ENCODE measurements at places on chromosomes 2 and 18. TPM values are rescaled to one million over a fixed set of nuclear protein-coding genes. Genes with fewer than 3 reads are reported as not detected.

DNA sequence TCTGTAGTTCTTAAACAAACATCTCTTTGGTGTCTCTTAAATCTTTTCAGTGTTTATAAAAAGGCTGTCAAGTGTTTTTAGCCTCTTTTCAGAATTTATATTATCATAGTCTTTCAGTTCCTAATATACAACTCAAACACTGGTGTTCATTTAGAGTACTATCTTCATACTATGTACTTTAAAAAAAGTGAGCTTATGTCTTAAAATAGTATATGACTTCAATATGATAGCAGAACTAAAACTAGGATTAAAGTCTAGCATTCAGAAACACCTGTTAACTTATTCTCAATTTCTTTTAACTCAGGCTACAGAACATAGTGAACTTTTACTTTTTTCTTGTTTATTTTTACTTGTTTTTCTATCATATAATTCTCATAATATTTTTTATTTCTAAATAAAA is 14.7 kb upstream of the IKZF2 start:
- no peak for DNase-seq

DNA sequence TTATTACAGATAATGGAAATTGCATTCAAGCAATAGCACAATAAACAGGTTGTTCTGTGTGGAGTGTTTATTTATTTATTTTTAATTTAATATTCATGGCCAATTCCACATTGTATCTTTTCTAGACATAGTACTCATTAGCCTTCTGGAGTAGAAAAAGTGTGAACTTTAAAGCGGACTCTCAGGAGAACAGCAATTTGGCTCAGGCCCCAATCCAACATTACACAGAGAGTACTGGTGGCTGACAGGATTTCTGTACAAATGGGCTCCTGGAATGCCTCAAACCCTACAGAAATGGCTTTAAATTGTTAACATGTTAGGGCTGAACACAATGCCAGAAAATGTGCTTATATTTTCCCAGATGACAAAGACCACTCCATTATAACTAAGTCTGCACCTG is 533.9 kb upstream of the NXPH2 start:
- DNase-seq: no peak

- no peak for DNase-seq
These were observed 135.9 kb downstream of the RHBDD1 start for GRCh38 chr2:226971770-226972169.

The CD8B gene
- not detected for total RNA-seq

The ZNF407 gene
- 21.7 TPM for total RNA-seq

DNA sequence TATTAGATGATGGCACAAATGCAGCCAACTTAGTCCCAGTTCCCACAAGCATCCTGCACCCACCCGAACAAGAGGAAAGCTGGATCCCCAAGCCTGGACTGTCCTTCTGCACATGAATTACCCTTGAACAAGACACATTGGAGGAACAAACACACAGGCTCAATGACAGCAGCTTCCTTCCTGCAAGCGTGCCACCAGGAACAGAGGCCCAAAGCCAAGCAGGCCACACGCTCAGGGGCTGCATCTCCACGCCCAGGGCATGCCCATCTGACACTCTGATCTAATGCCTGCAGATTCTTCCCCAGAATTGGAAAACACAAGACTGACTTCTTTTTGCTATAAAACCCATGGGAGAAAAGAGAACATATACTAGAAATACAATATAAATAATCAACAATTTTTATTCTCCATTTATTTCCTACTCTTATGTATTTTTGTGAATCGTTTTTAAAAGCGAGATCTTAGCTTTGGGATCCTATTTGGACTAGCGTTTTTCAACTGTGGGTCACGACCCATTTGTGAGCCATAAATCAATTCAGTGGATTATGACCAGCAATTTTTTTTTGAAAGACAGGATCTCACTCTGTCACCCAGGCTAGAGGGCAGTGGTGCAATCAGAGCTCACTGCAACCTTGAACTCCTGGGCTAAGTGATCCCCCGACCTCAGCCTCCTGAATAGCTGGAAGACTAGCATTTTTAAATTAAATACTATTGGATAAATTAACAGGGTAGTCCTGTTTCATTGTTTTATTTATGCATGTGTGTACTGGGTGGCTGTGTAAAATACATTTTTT is 34.4 kb downstream of the PSTPIP2 start:
- no peak for DNase-seq

DNA sequence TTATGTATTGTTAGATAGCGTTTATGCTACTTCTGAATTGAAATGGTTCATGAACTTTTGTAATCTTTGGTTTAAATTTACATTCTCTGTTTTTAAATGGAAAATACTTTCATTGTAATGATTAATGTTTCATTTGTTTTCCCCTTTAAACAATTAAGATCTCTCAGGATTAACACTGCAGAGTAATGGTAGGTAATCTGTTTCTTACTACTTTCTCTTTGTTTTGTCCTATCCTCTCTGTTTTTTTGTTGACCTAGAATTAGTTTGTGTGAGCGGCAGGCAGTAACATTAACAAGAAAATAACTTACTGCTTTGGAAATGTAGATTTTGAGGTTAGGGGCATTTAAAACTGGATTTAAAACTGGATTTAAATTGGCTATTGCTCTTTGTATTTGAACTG is 19.1 kb downstream of the SMAD4 start:
- no peak for DNase-seq

- no peak for DNase-seq
These were observed 175.4 kb downstream of the ANTXR1 start for GRCh38 chr2:69188182-69188900.

The PSTPIP2 gene
- 6.4 TPM for total RNA-seq

GRCh38 chr2:96760986-96761832 is 507 bp downstream of the CNNM4 start:
- peak; percentile 34 for DNase-seq

- DNase-seq: peak; percentile 82
These were observed 133.0 kb downstream of the PRPF40A start for GRCh38 chr2:152584301-152584700.

The UGT1A8 gene
- 0.09 TPM for total RNA-seq

DNA sequence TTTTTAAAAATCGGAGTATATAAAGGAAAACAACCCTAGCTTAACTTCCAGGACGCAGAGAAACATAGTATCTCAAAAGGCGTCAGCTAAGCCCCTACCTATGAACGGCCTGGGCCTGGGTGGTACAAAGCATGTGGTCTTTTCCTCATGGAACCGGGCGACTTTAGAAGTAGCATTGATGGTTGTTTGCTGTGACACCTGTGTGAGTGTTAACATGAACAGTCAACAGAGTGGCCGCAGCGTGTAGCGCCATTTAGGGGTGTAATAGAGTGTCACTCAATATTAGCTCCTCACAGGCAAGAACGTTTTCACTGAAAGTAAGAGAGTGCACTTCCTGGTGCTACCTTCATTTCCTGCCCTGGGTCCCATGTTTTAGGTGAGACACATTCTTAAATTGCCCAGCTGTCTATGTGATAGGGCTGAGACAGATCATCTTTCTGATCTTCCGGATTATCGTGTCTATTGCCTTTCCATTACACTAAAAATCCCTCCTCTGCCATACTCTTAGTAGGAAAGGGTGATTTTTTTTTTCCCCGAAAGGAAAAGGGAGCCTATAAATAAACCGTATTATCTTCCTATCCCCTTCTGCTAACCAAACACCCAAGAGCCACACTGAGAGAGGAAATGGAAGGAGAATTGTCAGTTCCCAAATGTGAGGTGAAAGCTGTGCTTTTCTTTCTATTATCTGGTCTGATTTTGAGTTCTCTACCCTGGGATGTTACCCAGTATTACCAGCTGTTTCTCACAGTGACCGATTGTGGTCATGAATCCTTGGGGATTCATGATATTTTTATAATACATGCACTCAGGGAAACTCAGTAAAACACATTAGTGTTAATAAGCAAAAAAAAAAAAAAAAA is 1.3 kb downstream of the GORASP2 start:
- peak; percentile 30 for DNase-seq

The KLHL14 gene
- not detected for total RNA-seq

GRCh38 chr18:11309172-11309571 is 159.8 kb upstream of the PIEZO2 start:
- peak; percentile 27 for DNase-seq

GRCh38 chr2:136051001-136051724 is 65.7 kb upstream of the DARS1 start:
- no peak for DNase-seq

DNA sequence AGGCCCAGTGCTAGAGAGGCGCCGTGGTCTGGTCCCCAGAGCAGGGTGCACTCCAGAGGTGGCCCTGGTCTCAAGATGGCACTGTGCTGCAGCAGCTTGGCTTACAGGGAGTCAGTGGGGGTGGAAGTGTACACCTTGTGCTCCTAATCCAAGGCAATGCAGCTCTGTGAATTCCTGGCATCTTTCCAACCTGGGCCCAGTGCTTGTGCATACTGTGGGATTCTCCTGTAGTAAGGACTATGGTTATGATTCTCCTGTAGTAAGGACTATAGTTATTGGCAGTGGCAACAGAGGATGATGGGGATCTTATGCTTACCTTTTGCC is 616.7 kb upstream of the REG3G start:
- no peak for DNase-seq

DNA sequence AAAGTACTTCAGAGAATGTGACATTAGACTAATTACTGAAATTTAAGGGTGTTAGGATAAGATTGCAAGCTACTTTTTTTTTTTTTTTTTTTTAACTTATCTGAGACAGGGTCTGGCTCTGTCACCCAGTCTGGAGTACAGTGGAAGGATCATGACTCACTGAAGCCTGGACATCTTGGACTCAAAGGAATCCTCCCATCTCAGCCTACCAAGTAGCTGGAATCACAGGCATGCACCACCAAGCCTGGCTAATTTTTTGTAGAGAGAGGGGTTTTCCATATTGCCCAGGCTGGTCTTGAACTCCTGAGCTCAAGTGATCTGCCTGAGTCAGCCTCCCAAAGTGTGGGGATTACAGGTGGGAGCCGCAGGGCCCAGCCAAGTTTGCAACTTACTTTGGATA is 1246.0 kb upstream of the ZEB2 start:
- DNase-seq: no peak

GRCh38 chr18:36308711-36309435 is 11.4 kb downstream of the FHOD3 start:
- no peak for DNase-seq

The EML6 gene
- 0.49 TPM for total RNA-seq

GRCh38 chr2:54966165-54966832 is 84.0 kb downstream of the RTN4 start:
- no peak for DNase-seq

The SLC5A7 gene
- not detected for total RNA-seq

GRCh38 chr18:37501136-37501535 is 64.5 kb downstream of the CELF4 start:
- no peak for DNase-seq

GRCh38 chr2:86044045-86044444 is 61.6 kb downstream of the POLR1A start:
- DNase-seq: no peak

The BOLL gene
- total RNA-seq: not detected

- DNase-seq: no peak
These were observed 257.1 kb downstream of the PRKCE start for GRCh38 chr2:45908316-45909170.

DNA sequence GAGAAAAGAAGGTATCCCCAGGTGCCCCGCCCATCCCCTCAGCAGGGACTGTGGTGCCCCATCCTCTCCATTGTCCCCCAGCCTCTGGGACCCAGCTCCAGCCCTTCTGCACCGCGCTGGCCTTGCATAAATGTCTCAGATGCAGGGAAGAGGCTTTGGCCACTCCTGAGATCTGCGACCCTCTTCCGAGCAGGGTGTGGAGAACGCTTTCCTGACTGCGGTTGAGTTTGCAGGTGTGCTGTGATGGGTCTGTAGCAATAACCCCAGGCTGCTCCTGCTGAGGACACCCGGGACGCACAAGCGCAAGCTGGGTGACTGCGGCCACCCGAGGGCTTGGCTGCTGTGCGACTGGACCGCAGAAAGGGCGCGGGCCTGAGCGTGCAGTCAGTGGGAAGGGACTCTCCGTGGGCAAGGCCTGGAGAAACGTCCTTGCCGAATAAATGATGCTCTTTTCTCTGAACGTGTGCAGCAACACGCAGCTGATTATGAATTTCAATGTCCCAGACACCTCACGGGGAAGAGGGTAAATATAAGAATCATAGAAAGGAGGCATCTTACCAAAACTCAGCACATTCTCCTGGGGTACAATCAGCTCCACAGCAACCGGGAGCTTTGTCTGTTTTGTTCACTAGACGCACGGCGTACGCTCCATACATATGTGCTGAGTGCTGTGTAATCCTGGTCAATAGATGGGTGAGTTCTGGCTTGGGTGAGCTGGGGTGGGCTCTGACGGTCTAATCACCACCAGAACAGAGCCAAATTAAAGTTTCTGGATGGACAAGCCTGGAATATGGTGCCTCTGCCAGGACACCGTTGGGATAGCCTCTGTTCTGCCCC is 67.5 kb upstream of the ZNF516 start:
- DNase-seq: no peak

GRCh38 chr2:28626376-28626775 is 125.3 kb upstream of the PPP1CB start:
- DNase-seq: no peak

GRCh38 chr2:108194409-108195132 is 45.2 kb upstream of the SULT1C3 start:
- peak; percentile 17 for DNase-seq

The RTP5 gene
- total RNA-seq: not detected

DNA sequence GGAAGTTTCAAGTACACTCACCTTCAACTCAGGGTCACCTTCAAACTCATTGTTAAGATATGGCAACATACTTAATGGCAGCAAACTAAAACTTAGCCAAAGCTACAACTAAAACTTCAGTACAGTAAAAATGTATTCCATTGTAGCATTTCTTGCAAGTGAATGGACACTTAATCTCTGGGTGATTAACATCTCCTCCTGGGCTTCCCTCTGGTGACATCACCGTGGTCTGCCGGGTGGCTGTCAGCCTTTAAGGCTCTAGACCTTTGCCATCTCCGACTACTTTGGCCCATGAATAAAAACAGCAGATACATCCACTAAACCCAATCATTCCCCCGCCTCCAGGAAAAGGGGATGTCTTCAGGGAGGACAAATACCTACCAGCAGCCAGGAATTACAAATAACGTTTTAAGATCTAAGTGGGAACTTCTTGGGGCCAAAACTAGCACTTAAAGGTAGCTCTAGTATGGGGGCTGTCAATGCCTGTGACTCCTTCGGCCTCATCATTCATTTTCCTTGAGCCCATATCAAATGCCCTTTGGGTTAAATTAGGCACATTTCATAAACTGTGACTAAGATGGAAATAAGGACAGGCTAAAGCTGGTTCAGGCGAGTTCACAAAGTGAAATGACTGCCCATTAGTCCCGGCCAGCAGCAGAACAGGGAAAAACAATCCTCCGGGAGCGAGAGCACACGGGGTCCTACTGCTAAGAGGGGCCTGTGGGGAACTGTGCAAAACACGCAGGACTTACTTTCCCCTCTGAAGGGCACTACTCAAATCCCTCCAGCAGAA is 1.1 kb downstream of the TFCP2L1 start:
- DNase-seq: no peak

DNA sequence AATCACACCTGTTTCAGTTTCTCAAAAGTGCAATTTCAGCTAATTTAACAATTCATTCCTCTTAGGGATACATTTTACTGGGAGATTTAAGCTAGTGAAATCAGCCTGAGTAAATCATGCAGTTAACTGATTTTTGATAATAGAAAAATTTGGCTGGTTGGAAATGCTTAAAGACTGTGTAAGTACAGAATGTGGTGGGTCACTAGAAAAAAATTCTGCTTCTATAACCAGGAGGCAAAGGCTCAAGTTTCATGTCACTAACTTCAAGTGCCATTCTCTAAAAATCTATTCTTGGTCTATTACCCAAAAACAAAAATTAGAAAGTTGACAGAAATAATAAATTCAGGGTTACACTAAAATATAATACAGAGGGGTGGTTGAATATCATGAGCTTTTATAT is 271.3 kb downstream of the CCDC178 start:
- no peak for DNase-seq

- peak; percentile 73 for DNase-seq
These were observed 263.2 kb downstream of the LTBP1 start for GRCh38 chr2:33209976-33210375.

The CD226 gene
- 0.99 TPM for total RNA-seq

All from fibroblast of the aortic adventitia (primary cell).